GM12878 (cell line): ENCODE measurements at places on chromosomes 2 and 18.

GRCh38 chr2:128347701-128348539, 29.3 kb upstream of the HS6ST1 start:
- no peak for DNase-seq

DNA sequence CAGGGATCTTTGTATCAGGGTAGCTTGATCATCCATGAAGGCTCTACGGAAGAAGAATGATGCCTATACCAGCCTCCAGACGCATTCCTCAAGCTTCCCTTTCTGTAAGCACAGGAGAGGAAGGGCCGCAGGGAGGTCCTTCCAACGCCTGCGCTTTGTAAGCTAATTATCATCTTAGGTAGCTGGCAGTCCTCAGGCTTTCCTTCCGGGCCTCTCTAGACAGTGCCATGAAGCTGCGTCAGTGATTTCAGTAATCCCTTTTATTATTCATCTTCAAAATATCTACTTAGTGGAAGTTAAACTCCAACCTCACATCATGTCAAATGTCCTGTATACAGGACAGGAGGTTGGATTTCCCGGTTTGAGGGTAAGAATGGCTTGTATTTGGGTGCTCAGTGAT, 92.3 kb downstream of the ETAA1 start:
- DNase-seq: no peak

DNA sequence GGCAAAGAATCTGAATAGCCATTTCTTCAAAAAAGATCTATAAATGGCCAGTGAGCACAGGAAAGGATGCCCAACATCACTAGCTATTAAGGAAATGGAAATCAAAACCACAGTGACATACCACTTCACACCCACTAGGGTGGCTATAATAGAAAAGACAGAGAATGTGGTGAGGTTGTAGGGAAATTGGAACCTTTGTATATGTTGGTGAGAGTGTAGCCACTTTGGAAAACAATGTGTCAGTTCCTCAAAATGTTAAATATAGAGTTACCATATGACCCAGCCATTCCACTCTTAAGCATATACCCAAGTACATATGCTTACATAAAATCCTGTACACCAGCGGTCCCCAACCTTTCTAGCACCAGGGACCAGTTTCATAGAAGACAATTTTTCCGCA, 152.8 kb downstream of the SMAD2 start:
- no peak for DNase-seq

DNA sequence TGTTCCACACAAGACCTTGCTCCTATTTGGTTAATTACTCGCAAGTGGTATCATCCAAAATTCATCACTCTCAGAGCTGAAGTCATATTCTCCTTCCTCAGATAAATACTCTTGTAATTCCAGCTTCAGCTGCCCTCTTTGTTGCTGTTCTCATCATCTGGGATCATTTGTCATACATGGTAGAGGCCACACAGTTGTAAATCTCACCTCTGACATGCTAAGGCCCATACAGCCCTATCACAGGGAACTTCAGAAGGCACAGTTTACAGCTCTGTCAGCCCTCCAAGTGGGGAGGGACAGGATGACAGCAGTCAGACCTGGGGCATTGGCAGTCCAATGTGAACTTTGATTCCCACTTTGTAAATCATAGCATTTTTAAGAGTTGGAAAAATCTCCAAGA, 399.0 kb downstream of the CNTNAP5 start:
- no peak for DNase-seq

DNA sequence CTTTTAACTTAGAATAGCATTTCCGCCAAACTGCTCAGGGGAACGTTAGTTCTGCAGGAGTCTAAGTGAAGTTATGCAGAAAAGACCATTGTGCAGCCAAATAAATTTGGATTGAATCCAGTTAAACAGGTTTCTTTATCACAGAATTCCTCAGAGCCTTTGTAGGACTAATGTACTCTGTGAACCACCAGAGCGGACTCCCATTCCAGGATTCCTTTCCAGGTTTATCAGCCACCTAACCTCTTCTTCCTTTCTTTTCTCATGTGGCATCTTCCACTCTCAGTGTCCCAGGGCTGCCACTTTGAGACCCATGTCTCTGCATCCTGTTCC, 350.4 kb downstream of the TSN start:
- DNase-seq: no peak

DNA sequence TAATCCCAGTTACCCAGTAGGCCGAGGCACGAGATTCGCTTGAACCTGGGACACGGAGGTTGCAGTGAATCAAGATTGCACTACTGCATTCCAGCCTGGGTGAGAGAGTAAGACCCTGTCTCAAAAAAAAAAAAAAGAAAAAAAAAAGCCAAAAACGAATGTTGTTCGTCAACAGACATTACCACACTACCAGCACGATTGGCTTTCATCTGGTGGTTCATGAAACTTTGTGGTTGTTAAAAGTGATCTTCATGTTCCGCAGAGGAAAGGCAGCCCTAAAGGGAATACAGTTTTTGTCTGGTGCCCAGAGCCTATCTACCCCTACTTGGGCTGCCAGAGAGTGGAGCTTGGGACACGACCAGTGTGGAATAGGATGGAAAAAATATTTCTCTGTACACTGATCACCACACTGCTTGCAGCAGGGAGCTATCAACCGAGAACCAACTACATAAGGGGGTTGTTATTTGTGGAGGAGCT, 13.6 kb upstream of the CXCR4 start:
- no peak for DNase-seq

DNA sequence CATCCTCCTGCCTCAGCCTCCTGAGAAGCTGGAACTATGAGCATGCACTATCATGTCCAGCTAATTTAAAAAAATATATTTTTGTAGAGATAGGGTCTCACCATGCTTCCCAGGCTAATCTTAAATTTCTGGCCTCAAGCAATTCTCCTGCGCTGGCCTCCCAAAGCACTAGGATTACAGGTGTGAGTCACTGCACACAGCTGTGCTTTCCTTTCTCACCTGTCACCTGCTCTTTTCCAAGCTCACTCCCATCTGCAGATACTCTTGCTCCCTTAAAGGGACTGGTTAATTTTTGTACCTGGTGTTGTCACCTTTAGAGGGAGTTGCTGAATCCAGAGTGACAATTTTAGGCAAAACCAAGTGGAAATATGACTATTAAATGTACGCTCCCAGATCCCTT, 178.2 kb downstream of the LOXHD1 start:
- DNase-seq: no peak

GRCh38 chr2:151325581-151326095, 31.8 kb upstream of the TNFAIP6 start:
- no peak for DNase-seq

DNA sequence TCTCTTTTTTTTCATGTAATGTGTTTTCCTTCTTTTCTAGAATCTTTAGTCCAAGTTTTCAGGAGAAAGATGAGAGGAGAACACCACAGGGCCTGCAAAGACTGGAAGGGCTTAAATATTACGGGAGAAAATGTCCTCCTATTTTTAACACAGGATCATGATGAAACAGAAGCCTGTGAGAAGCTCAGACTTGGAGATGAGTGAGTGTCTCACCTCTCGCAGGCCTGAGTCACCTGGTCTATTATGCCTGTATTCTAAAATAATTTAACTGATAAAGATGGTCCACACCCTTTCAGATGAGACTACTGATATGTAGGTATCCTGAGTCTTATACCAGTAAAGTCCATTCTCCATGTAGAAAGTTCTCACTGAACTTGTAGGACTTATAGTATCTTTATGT, 143.2 kb downstream of the EPHA4 start:
- DNase-seq: no peak

DNA sequence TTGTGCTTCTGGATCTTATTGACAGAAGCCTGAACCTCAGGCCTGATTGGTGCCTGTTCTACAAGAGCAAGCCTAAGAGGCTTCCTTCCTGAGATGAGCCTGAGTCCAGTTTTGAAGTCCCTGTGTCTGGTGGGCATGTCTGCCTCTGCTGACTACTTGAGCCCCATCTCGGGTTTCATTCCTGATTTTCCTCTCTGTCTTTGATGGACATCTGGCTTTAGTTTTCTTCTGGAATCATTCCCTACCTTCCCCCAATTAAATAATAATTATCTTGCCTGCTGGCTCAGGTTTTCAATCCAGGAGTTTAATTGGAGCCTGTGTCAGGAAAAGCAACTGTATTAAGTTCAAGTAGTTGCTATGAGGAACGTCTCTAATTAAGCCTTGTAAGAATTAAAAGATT, 135.5 kb upstream of the MC4R start:
- DNase-seq: no peak

DNA sequence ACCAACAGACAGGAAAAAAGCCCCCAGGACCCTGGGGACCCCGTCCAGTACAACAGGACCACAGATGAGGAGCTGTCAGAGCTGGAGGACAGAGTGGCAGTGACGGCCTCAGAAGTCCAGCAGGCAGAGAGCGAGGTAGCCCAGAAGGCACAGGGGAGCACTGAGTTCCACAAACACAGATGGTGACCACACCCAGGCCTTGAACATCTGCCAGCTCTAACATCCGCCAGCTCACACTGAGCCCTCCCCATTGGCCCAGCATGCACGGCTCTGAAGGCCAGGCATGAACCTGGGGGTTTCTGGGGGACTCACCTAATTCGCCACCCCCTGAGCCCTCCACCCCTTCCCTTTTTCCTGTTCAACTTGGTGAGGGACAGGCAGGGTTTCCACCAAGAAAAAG, 25.6 kb upstream of the PRLH start:
- no peak for DNase-seq

- no peak for DNase-seq
These were observed 111.5 kb downstream of the MGAT5 start for GRCh38 chr2:134365356-134365755.

DNA sequence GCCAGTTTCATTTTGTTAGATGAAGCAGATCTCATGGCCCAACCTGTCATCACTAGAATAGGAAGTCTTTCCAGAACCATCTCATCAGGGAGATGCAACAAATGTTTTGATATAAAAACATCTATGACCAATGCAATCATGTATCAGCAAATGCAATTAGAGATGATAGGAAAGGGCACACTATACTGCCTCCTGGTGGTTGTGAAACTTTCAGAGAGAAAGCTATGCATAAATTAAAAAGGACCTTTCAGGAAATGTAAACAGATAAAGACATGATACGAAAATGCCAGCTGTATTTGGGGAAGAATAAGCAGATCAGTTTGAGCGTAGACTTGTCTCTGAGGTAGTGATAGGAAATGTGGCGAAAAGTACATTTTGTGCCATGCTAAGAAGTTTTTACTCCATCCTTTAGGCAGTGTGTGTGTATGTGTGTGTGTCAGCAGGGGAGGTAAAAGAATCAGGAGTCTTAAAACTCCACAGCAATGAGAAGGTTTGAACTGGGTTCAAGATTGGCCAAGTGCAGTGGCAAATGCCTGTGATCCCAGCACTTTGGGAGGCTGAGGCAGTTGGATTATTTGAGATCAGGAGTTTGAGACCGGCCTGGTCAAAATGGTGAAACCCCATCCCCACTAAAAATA, 479.3 kb downstream of the CPS1 start:
- no peak for DNase-seq

GRCh38 chr2:145012806-145013205, 492.9 kb upstream of the ZEB2 start:
- no peak for DNase-seq

- DNase-seq: no peak
These were observed 90.9 kb downstream of the RAPGEF4 start for GRCh38 chr2:172826522-172826921.

DNA sequence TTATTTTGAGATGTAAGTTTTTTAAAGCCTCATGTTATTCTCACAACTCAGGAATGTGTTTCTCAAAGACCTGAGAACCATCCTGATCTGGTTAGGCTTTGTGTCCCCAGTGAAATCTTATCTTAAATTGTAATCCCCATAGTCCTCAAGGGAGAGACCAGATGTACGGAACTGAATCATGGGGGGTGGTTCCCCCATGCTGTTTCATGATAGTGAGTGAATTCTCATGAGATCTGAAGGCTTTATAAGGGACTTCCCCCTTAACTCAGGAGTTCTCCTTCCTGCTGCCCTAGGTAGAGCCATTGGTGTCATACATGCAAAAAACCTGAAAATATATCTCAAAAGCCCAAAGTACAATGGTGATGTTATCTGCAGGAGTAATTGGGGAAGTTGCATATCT, 836.7 kb downstream of the CBLN2 start:
- no peak for DNase-seq

DNA sequence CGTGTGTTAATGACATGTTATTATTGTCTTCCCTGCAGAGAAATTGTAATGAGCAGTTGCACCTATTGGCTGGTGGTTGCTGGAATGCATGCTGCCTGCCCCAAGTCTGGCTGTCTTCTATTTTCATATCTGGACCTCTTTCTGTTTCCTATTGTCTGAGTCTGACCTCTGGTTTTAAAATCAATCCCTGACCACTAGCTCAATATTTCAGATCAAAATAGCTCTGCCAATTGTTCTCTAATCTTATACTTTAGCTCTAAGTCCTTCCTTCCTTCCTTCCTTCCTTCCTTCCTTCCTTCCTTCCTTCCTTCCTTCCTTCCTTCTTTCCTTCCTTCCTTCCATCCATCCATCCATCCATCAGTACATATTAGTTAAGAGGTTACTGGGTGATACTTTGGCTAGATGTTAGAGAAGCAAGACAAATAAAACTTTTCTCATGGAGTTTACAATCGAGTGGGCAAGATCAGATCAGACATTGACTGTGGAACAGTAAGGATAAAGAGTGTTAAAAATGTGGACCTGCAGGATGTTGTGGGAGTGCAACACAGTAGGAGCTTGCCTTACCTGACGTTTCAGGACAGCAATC, 417.1 kb downstream of the SOCS6 start:
- no peak for DNase-seq

- no peak for DNase-seq
These were observed 62.6 kb downstream of the SMAD7 start for GRCh38 chr18:48887905-48888772.

DNA sequence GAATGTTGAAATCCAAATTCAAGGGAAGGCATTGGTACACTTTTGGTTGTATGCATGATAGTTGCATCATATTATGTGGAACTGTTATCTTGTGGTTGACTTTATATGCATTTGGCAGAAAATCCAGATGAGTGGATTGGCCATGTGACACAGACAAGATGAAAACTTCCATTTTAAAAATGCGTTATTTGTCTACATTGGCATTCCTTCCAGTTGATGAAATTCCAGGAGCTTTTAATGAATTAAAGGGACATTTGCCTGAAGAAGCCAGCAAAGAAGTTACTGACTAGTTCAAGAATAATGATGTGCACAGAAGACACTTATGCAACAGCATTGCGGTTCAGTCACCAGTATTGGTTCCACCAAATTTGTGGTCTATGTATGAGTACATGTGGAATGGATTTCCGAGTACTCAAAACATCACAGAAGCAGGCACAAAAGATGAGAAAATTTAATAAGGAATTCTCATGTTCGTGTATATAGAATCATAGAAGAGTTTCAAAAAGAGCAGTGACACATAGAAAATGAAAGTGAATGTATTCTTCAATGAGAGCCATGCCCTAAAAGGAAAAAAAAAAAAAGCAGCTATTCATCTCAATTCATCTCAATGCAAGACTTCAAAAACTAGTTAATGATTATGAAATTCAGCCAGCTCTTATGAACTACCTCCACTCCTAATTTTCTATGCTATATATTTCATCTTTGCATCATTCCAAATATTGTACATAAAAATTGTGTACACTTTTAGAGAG, 232.1 kb downstream of the RBM43 start:
- no peak for DNase-seq

DNA sequence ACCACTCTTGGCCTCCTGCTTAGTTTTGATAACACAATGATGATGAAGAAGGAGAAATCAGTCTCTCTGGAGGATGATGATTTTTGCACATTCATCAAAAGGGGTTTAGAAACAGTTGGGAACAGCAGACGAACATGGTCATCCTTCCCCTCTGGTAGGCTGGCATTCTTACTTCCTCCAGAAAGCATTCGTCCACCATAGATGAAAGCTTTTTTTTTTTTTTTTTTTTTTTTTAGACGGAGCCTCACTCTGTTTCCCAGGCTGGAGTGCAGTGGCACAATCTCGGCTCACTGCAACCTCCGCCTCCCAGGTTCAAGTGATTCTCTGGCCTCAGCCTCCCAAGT, 43.5 kb upstream of the TTC39C start:
- no peak for DNase-seq

- DNase-seq: no peak
These were observed 173.7 kb downstream of the NR4A2 start for GRCh38 chr2:156158808-156159207.
